ENCODE measurements at places on chromosomes 7 and 10. TPM values are rescaled to one million over a fixed set of nuclear protein-coding genes. Genes with fewer than 3 reads are reported as not detected.
A peak's percentile ranks its signal among the peaks of the same experiment; 100 is the strongest.

The ENKUR gene
- 0.20 TPM for total RNA-seq

The TMEM26 gene
- under 0.01 TPM for total RNA-seq

The MARVELD1 gene
- 11.5 TPM for total RNA-seq

The CYP3A5 gene
- total RNA-seq = not detected

The ZNF716 gene
- total RNA-seq = not detected

The TEX47 gene
- total RNA-seq = not detected

DNA sequence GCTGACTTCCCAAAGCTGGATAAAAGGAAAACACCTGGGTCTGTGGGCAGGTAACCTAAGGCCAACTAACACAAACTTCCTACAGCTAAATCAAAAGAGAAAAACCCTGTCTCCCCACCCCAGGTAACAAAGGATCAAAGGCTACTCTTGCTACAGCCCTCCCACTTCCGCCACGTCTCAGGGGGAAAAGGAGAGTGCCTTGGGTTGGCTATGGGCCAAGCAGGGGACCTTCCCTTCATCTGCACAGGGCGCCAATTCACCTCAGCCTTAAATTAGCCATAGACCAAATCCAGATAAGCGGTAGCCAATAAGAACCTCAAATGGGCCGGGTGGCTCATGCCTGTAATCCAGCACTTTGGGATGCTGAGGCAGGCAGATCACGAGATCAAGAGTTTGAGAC is 69.1 kb upstream of the LANCL2 start:
- DNase-seq = no peak

GRCh38 chr10:31426401-31426800 is 107.4 kb downstream of the ZEB1 start:
- peak; percentile 98 for DNase-seq

DNA sequence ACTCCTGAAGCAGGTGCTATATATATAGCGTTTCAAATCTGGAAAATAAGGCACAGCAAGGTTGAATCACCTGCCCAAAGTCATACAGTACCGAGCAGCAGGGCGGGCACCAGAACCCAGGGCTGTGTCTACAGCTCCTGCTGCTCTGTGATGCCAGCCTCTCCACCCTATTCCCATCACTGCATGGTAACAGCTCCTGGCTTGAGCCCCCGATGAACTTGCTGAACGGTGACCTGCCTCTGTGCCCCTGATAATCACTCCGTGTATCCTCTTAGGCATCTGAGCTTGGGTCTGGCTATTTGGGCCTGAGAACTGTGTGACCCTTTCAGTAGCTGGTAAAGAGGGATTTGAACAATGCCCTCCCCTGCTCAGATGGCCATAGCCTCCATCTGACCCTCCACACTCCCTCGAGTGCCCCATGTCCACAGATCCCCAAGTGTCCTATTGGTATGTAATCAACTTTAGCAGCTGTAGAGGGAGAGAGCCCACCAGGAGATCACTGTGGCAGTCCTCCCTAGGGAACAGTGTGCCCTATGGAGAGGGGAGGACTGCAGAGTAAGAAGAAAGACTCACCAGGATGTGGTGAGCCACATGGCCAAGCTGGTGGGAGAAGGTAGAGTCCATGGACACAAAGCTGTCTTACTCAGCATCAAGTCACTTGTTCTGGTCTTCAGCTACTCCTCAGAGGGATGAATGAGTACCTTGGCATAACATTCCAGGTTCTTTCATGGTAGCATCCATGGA is 1.1 kb upstream of the ARHGAP22 start:
- no peak for DNase-seq

DNA sequence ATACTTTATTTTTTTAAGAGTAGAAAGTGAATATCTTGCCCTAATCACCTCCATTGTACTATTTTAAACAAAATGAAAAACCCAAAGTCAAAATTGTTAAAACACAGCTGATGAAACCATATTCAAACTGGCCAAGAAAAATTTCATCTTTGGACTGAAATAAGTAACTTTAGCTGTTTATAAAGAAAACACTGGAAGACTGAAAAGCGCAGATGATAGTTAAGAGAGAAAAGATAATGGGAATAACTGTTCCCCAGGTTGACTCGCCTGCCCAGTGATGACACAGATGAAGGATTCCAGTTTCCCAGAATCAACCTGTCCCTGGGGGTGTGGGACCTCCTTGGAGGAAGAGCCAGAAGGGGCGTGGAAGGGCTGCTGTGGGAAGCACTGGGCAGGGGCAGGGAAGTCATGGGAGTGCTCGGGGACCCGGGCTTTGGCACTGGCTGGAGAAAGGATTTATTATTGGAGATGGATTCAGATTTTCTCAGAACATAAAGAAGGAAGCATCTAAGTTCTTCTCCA is 43.1 kb downstream of the DENND2A start:
- no peak for DNase-seq

DNA sequence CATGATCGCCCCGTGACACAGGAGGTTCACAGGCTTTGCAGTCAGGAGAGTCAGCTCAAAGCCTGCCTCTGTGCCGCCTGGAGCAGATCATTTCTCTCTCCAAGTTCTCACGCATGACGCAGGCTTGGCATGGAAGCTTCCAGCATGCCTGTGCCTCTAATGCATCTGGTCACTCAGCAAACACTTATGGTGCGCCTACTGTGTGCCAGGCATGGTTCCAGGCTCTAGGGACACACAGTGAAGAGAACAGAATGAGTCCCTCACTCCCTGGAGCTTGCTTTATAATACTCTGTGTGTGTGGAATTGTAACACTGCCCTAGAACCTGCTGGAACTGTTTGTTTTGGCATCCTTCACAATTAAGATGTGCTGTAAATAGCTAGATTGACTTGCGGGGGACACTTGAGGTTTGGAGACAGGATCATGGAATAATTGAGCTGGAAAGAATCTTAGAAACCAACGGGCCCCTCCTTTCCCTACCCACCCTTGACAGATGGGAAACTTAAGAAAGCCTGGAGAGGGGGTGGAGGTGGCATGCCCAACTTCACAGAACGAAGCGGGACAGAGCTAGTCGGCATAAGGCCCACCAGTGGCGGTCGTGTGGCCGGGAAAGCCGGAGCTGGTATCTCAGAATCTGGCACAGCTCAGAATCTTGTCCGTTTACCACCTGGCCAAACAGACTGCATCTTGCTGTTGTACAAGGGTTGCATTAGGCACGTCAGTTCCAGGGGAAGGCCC is 4.6 kb upstream of the MYH16 start:
- no peak for DNase-seq

- DNase-seq = no peak
Observed at GRCh38 chr7:1882451-1882850, 212.4 kb downstream of the ELFN1 start.

DNA sequence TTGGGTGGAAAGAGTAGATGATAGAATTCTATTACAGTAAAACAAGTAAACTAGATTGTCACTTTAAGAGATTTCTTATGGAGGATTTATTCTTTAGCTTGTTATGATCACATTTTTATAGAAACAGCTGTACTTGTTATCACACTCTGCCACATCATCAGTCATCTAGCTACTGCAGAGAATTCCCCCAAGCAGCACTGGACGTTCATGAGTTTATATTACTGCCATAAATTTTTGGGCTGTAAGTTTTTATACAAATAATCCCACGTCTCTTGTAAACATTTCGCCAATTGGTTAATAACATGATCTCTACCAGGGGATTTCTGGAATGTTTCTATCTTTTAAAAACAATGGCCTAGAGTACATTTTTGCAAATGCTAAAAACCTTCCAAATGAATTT is 238.8 kb downstream of the POLR1F start:
- DNase-seq = no peak

DNA sequence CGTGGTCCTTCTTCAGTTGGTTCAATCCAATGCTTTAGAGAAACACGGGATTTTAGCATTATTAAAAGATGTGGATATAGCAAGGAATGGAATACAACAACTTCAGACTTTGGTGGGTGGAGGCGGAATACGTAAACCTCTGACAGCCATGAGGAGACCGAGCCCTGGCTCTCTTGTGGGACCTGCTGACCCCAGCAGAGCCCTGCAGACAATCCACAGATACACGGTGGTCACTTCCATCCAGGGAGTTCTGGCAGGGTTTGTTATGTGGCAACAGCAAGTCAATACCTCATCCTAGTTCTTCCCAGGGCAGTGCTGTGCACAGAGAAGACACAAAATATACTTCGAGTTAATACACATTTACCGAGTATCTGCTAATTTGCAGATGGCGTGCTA is 118.5 kb upstream of the DIP2C start:
- no peak for DNase-seq

- peak; percentile 65 for DNase-seq
Observed at GRCh38 chr7:130909881-130910672, 176.1 kb upstream of the KLF14 start.

GRCh38 chr7:101812595-101812994 is 4.8 kb upstream of the CUX1 start:
- DNase-seq = no peak

- peak; percentile 18 for DNase-seq
Observed at GRCh38 chr10:28738200-28738599, 60.9 kb downstream of the BAMBI start.

DNA sequence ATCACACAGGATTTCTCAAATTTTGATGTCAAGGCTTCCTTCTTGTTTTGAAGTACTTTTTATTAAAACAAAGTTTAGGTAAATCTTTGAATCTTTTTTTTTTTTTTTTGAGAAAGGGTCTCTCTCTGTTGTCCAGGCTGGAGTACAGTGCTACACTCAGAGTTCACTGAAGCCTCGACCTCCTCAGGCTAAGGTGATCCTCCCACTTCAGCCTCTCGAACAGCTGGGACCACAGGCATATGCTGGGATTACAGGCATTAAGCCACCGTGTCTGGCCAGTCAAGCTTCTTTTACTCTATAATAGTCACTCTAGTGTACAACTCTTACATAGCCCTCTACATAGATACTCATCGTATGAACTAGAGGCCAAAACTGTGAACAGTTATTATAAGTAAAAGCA is 3.4 kb downstream of the RUFY2 start:
- no peak for DNase-seq

DNA sequence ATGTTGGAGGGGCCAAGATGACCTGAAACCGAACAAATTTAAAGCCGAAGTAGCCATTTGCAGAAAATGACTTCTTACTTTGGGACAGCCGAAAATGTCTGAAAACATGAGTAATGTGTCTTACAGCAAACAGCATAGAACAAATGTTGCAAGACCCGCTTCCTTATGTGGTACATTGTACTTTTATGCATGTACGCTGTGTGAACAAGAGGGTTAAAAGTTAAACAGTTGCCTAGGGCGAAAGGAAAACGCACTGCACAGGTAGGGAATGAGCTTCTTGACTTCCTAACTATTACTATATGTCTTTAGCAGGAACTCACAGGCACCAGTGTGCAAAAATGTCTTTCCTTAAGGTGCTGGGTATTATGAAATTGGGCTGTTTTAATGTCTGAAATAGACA is 303.5 kb upstream of the MGMT start:
- DNase-seq = no peak

GRCh38 chr7:12320241-12320986 is 83.3 kb downstream of the VWDE start:
- DNase-seq = no peak

- DNase-seq = no peak
Observed at GRCh38 chr10:102555781-102556328, 52.1 kb downstream of the SUFU start.

DNA sequence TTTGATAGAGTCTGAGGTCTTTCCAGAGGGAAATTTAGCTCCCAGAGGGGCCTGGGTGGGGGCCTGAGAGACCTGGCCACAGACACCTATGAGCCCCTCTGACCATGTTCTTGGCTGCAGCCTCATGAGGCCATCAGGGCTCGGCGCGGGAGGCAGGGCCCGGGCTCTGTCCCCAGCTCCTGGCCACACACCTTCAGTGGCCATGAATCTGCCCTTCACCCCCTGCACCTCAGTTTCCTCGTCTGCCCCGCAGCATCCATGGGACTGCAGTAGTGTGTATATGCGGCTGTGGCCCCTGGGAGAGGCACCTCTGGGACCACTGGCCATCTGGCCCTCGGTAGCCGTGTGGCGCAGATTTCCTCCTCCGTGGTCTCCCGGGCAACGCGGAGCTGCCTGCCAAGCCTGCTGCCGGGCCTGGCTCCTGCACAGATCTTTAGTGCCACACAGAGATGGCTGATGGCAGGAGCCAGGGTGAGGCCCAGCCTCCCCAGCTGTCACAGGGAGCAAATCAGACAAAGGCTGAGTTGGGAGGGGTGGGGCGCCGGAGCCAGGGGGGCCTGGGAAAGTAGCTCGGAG is 23.6 kb upstream of the ADCYAP1R1 start:
- no peak for DNase-seq

DNA sequence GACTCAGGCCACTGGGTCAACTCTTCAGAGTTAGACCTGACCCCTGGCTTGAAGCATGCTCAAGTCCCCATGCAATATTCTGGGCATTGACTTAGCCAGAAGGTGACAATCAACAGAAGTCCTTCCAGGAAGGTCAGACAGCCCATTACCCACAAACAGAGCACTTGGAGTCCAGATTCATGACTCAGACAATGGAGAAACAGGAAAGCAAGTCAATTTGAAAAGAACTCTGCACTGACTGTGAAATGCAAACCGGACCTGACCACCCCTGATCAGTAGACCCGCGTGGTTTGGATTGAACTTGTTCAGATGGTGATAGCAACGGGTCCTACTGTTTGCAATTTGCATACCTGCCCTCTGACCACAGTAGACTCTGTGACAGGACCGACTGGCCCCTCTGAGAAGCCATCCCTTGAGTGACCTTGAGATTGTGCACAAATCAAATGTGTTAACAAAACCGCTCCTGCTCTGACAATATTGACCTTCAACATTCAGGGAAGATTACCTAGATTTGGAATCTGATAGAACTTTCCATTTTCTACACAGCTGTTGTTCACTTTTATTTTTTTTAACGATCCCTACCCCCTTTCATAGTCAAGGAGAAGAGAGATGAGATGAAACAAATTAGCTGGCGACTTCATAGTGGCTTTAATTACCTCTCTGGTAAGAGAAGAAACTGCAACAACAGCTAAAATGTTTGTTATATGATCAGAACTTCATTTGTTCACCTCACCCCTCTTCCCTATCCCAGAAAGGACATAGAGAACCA is 138.7 kb downstream of the NRP1 start:
- peak; percentile 20 for DNase-seq

GRCh38 chr7:108037140-108037539 is 34.2 kb upstream of the LAMB1 start:
- DNase-seq = no peak

GRCh38 chr10:21808550-21808949 is 195.0 kb downstream of the DNAJC1 start:
- DNase-seq = no peak

DNA sequence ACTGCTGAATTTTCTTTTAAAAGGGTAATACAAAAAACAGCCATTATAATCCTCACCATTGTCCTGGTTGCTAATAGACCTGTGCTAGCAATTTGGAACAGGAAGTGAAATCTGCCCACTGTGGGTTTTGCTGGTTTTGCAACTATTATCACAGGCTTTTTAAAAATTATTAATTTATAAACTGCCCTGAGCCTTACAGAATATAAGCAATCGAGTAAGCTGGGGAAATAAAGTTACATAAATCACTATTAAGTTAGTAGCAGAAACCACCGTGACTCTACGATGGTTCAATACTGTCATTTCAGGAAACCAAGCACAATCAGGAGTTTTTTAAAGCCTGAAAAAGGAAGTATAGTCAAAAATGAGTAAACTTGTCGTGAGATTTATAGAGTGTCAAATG is 62.3 kb downstream of the TMEM26 start:
- DNase-seq = no peak

GRCh38 chr10:98041352-98042043 is 11.1 kb upstream of the CRTAC1 start:
- peak; percentile 77 for DNase-seq
